ENCODE measurements at places on chromosomes 5 and 9.

DNA sequence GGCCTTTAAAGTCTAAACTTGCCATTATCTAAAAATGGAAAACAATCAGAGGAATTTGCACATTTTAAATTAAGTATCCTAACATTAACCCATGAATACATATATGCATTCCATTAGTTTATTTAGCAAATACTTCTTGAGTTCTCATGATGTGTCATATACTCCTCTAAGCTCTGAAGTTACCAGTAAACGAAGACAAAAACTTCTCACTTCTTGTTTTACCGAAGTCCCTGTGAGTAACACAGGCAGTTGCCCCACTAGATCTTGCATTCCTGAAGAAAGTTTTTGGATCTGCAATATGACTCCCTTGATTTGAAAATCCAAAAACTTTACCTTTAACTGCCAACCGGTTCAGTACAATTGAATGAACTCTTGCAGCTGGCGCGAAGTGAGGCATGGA is 439.0 kb upstream of the MPDZ start:
- DNase-seq, result no peak

DNA sequence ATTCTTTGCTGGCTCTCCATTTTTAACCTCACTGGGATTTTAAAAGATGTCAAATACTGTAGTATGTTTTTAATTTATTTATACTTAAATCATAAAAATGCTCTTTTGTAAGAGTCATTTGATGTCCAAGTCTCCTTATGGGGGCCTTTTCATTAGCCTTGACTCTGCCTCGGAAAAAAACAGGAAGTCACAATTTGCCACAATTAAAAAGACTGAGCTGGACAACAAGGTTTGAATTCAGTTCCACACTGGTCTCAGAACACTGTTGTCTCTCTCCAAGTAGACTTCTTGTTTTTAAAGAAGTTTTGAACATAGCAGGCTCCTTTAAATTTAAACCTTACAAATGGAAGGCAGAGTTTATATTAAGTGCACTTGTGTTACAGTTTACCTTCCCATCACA is 444.2 kb downstream of the ACTL7B start:
- no peak for DNase-seq

- DNase-seq, result no peak
Measured at GRCh38 chr5:133362438-133362837, 249.9 kb downstream of the FSTL4 start.

DNA sequence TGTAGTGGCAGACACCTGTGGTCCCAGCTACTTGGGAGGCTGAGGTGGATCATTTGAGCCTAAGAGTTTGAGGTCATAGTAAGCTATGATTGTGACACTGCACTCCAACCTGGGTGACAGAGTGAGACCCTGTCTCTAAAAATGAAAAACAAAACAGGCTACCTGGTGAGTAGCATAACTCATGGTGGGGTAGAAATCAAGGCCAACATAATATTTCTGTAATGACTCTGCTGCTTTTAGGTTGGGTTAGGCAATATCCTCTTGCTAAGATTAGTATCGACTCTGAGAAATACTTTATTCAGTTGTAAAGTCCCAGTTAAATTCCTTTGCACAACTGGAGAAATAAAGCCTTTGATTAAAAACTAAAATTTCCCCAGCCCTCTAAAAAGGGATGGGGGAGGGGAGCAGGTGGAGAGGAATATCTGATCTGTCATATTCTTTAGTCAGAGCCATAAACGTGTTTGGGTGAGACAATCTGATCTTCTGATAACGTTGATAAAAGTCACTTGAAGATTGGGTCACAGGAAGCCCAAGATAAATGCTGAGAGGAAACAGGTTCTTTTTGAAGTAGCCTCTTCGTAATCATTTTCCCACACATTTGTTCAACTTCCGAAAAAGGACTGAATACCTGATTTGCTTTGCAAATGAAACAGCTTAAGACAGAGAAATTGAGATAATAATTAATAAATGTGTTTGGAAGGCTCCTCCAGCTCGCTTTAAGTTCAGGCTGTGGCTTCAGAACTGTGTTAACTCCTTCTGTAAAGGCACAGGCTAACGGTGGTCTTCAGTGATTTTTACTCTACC is 14.9 kb downstream of the IL4 start:
- DNase-seq, result no peak

GRCh38 chr9:12859704-12860251 is 85.0 kb downstream of the LURAP1L start:
- no peak for DNase-seq

DNA sequence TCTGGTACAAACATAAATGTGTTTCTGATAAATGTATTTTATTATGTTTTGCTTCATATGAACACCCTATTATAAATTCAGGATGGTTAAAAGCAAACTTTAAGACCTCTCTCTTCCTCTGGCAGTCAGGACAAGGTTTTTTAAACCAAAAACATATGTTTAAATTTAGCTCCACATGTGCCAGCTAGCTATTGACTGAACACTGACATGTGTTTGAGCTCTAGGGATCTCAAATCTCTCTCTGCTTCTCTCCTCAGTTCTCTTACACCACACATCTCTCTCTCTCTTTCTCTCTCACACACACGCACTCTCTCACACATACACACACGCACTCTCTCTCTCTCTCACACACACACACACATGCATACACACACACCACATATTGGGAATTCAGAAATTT is 150.1 kb upstream of the RFX3 start:
- no peak for DNase-seq

- no peak for DNase-seq
Measured at GRCh38 chr5:59186623-59187022, 603.7 kb downstream of the RAB3C start.

GRCh38 chr5:50653946-50654345 is 12.5 kb upstream of the PARP8 start:
- DNase-seq, result no peak

DNA sequence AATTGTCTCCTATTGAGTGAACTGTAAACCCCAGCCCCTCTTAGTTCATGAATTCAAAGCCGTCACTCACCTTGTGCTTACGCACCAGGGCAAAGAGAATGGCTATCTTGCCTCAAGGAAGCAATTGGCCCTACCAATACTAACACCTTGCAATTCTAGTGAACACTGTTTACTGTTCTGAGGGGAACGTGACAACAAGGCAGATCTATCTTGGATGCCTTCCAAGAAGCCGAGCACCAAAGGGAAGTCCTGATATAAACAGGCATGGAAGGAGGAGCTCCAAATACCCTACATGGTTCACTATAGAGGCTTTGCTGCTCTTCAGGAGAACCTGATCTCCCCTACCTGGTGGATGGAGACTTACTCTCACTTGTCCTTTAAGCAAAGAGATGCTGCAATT is 1.7 kb upstream of the PLPPR1 start:
- no peak for DNase-seq

GRCh38 chr5:170120576-170120975 is 14.9 kb downstream of the FOXI1 start:
- no peak for DNase-seq

GRCh38 chr5:73694089-73694488 is 68.1 kb downstream of the ARHGEF28 start:
- DNase-seq, result no peak

DNA sequence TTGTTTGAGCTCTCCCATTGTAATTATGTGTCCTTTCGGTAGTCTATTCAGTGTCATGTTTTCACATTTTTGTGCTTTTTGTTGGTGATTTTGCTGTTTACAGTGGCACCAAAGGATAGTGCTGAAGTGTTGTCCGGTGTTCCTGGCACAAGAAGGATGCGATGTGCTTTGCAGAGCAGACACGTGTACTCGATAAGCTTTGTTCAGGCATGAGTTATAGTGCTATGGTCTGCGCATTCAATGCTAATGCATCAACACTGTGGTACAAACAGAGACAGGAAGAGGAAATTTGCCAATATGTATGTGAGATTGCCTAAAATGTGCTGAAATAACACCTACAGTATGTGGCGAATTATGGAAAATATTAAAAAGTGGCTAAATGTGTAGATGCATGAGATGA is 913.4 kb upstream of the ACO1 start:
- no peak for DNase-seq

GRCh38 chr9:135573124-135573523 is 11.6 kb downstream of the PAEP start:
- no peak for DNase-seq

DNA sequence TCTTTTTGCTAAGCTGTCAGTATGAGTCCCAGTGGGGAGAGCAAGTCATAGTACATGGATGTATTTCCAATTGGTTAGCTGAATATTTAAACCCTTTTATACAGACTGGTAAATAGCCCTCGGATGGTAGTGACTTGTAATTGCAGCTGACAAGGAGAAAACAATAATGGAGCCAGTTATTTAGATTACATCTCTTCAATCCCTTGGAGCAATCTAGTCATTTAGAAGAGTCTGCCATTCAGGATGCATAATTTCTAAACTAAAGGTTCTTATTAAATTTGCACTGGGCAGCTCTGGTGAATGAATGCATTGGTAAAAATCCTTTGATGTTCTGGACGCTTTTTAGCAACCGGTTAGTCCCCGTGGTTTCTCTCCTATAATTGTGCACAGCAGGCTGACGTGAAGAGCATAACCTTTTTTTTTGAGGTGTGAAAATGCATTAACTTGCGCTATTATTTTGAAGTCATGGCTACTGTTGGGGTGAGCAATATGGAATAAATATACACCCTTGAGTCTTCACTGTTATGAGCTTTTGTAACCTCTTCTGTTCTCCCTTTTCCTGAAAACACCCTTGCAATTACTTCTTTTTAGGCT is 158.6 kb upstream of the CD180 start:
- no peak for DNase-seq

GRCh38 chr9:14080959-14081542 is 232.9 kb downstream of the NFIB start:
- DNase-seq, result no peak

DNA sequence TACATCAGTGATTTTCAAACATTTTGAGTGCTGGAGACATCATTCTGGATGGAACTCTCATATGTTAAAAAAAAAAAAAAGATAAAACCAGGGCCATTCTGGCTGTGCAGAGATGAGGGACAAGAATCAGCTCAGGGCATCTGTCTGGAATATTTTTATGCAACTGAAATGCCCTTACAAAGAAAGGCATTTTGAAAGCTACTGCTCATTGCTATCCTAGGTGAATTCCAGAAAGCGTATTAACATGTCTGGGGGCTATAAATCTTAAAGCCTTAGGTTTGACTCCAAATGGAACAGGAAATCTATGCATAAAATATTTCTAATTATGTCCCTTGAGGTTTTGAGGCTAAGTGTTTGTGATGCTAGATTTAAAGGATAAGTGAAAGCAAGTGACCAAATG is 14.9 kb upstream of the PCSK1 start:
- DNase-seq, result no peak

DNA sequence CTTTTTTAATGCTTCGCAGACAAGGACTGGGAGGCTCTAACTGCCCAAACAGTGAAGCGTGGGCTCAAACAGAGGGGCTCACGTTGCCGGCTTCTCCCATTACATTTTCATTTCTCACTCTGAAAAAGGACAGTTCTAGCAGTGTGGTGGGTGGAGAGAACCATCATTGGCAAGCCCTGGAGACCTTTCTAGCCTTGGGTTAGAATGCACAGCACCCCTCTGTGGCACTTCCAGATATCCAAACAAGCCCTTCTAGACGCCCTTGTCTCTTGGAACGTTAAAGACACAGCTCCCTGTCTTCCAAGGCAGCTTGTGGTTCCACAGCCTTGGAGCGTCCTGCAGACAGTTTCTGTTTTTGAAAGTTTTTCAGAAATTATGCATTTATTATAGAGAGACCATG is 52.1 kb downstream of the MVB12B start:
- DNase-seq, result no peak

GRCh38 chr5:54457094-54457862 is 1.8 kb downstream of the HSPB3 start:
- no peak for DNase-seq

- no peak for DNase-seq
Measured at GRCh38 chr5:176851871-176852658, 41.7 kb downstream of the UNC5A start.

- DNase-seq, result no peak
Measured at GRCh38 chr9:129712634-129713401, 40.0 kb downstream of the PTGES start.

DNA sequence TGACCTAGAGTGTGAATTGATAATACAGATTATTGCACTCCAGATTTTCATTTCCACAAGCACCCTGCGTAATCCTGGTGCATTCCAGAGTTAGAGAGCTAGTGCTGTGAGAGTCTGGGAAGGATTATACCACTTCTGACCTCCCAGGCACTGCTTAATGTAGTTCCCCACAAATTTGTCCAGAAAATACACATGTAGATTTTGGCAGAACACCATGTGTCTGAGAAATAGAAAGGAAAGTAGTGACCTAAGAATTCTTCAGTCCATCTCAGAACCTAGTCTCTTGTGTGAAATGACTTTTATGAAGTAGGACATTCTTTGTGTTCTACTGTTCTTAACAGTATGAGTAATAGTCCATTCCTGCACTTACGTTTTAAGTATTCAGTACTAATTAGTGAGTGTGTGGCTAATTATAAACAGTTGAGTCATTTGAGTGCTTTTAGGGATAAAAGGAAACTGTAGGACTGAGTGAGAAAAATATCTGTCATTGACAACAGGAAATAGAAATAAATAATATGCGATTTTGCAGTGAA is 27.8 kb upstream of the PTPDC1 start:
- DNase-seq, result no peak

DNA sequence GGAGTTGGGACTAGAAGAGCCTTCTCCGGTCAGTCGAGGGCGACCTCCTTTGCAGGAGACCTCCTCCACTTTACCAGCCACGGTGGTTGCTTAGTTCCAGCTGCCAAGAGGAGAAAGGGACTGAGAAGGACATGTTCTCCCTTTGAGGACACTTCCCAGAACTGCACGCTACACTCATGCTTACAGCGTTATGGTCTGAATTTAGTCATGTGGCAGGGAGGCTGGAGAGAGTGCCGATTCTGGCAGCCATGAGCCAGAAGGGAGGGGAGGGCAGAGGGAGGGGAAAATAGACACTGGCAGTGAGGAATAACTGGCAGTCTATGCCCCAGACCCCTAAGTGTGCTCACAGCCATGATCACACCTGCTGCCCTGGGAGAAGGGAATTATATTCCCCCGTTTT is 47.8 kb downstream of the TSPAN17 start:
- no peak for DNase-seq

DNA sequence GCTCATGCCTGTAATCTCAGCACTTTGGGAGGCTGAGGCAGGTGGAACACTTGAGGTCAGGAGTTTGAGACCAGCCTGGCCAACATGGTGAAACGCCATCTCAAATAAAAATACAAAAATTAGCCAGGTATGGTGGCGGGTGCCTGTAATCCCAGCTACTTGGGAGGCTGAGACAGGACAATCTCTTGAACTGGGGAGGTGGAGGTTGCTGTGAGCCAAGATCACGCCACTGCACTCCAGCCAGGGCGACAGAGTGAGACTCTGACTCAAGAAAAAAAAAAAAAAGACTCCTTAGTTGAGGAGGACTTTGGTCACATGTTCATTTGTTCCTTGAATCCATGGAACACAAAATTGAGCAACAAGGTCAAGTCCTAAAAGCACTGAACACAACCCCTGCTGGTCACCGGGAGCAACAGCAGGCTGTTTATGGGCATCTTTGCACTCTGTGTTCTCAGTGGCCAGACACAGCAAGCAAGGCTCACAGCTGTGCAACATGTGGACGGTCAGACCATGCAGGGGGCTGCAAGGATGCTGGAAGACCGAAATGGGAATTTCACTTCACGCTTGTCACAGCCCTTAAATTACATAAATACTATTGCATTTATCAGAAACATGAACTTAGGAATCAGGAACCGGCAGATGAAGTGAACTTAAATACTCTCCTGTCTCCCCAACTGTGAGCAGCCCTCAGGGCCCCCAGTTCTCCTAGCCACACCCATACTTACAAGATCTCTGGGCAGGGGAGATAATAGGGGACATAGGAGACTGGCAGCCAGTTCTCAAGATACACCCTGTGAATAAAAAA is 2.8 kb downstream of the GBGT1 start:
- no peak for DNase-seq

- peak; percentile 61 for DNase-seq
Measured at GRCh38 chr9:18255158-18255629, 218.8 kb upstream of the ADAMTSL1 start.

- DNase-seq, result no peak
Measured at GRCh38 chr5:37575541-37576489, 196.7 kb downstream of the WDR70 start.

Data from stimulated activated CD4-positive, alpha-beta T cell treated with anti-CD3 and anti-CD28 coated beads, Interleukin-1b, Interleukin-23, amount 100 ng/mL, for 4 hours (primary cell).